ENCODE measurements at places on chromosomes 16 and 17. TPM values are rescaled to one million over a fixed set of nuclear protein-coding genes. Genes with fewer than 3 reads are reported as not detected.

CRHR1 gene
- total RNA-seq: not detected

CCL4L2 gene
- total RNA-seq: 0.14 TPM

MT3 gene
- 0.37 TPM for total RNA-seq

P2RX1 gene
- total RNA-seq: 0.57 TPM

NPIPA7 gene
- 0.57 TPM for total RNA-seq

BEAN1 gene
- not detected for total RNA-seq

PKMYT1 gene
- 0.28 TPM for total RNA-seq

NPB gene
- 0.28 TPM for total RNA-seq

TBC1D3K gene
- under 0.01 TPM for total RNA-seq

HOXB7 gene
- not detected for total RNA-seq

GUCY2D gene
- under 0.01 TPM for total RNA-seq

MIEN1 gene
- 16.4 TPM for total RNA-seq

C16orf92 gene
- total RNA-seq: not detected

MTMR4 gene
- total RNA-seq: 28.7 TPM

KRTAP4-2 gene
- total RNA-seq: not detected

KRT40 gene
- total RNA-seq: not detected

SOST gene
- total RNA-seq: not detected

SLC5A10 gene
- under 0.01 TPM for total RNA-seq

TMED6 gene
- total RNA-seq: 0.28 TPM

KCNH6 gene
- total RNA-seq: not detected

SECTM1 gene
- total RNA-seq: 15.6 TPM

HSD11B2 gene
- total RNA-seq: not detected

FN3K gene
- 4.9 TPM for total RNA-seq

ENPP7 gene
- not detected for total RNA-seq

CLEC18A gene
- total RNA-seq: not detected

KIF22 gene
- 5.5 TPM for total RNA-seq

SUZ12 gene
- total RNA-seq: 14.2 TPM

PABPN1L gene
- total RNA-seq: not detected

KRTAP9-4 gene
- total RNA-seq: not detected

ANKS3 gene
- 32.0 TPM for total RNA-seq

GNPTG gene
- 60.1 TPM for total RNA-seq

DOC2B gene
- not detected for total RNA-seq

FGF11 gene
- 0.71 TPM for total RNA-seq

PRDM7 gene
- not detected for total RNA-seq

ARL6IP1 gene
- 106 TPM for total RNA-seq

CNGB1 gene
- total RNA-seq: not detected

CD79B gene
- total RNA-seq: 0.43 TPM

GRAPL gene
- not detected for total RNA-seq

TLCD3B gene
- 0.09 TPM for total RNA-seq

RASL10B gene
- total RNA-seq: 7.3 TPM

TEX14 gene
- total RNA-seq: under 0.01 TPM
